ENCODE measurements at places on chromosomes 16 and 17. TPM values are rescaled to one million over a fixed set of nuclear protein-coding genes. Genes with fewer than 3 reads are reported as not detected.

The TEX14 gene
- total RNA-seq, result not detected

The MKS1 gene
- 12.1 TPM for total RNA-seq

The HOXB4 gene
- total RNA-seq, result 27.9 TPM

The SRCIN1 gene
- 12.8 TPM for total RNA-seq

The NAA38 gene
- total RNA-seq, result 75.2 TPM

The PSMC3IP gene
- total RNA-seq, result 19.2 TPM

GRCh38 chr17:34110315-34110714 is 144.8 kb upstream of the CCL2 start:
- DNase-seq, result no peak

DNA sequence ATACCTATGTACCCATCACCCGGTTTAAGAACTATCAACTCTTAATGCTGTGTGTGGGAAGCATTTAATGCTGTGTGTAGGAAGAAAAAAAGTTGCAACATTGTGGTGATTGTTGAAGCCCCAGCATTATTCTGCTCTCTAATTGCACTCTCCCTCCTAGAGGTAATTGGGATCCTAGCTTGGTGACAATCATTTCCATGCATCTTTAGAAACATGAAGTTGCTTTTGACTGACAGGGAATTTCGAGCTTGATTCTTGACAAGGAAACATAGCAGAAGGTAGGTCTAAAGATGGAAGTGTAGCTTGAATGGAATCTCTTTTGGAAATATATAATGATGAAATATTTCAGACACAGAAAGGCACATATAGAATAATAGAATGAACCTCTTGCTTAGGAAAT is 27.3 kb downstream of the HEXIM2 start:
- DNase-seq, result no peak

- no peak for DNase-seq
Measured at GRCh38 chr16:77890075-77890474, 101.7 kb downstream of the VAT1L start.

DNA sequence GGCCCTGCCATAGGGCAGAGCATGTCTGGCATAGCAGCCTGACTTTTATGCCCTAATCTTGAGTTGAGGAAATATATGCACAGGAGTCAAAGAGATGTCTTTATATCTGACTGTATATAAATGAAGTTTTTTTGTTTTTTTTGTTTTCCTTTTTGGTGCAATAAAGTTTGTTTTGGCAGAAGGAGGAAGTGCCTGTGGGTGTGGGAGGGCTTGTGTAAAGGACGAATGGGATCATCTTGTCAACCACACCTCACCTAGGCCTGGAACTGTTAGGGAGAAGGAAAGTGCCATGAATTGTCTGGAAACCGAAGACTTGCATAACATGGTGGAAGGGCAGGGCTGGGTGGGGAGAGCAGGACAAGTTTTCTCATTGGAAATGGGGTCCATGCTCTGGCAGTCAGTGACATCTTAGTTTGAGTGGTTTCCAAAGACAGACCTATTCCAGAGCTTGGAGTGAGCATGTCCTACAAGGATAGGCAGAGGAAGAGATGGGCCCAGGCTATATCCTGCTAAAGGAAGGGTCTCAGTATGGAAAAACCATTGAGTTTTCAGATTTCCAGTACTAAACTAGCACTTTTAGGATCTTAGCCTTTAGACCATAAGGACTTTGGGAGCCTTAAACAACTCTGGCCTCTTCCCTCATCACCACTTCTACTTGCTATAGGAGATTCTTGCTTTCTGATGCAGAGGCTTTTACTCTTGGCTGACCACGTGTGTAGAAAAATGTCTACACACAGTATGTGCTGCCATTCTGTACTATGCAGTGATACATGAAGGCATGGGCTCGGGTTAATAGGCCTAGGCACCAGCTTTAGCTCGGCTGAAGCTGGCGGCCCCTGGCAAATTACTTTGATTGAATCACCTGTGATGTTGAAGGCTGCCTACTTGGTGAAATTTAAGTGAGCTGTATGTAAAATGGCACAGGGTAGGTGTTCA is 15.5 kb downstream of the SNF8 start:
- no peak for DNase-seq

GRCh38 chr16:79593074-79593531 is 7.4 kb downstream of the MAF start:
- DNase-seq, result no peak

- no peak for DNase-seq
Measured at GRCh38 chr17:53321651-53322050, 501.1 kb upstream of the KIF2B start.
